ENCODE measurements at places on chromosomes 16 and 17.

- no peak for DNase-seq
Observed at GRCh38 chr16:88585927-88586581, 15.9 kb downstream of the ZC3H18 start.

GRCh38 chr17:64471440-64471839, 22.5 kb downstream of the MILR1 start:
- no peak for DNase-seq

DNA sequence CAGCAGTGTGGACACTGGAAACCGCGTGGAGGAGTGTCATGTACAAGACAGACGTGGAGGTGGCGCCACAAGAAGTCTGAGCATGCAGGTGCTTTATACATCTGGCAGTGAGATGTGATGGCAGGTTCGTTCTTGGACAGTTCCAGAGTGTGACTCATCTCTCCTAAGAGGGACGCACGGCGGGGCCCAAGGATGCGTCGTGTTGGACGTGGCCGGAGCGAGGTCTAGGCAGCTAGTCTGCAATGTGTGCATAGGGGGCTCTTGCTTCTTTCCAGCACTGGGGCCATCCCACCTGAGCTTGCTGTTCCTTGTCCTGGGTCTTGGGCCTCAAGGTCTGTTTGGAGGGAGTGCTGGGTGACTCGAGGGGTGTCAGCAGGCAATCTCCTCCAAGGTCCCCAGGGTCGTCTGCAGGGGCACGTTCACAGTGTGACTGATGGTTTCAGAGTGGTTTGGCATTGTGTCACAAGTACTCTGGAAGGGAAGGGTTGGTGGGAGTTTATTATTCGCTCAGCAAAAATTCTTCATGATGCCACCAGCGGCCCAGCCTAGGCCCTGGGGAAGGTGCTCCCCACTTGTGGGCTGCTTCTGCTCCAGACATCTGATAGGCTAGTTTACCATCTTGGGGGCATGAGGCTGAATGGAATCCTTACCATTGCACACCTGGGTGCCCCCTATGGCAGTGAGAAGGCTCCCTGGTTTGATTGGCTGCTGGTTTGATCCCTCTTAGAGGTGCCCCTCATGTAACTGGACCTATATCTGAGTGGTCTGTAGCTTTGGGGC, 22.1 kb downstream of the SPACA3 start:
- DNase-seq: no peak

DNA sequence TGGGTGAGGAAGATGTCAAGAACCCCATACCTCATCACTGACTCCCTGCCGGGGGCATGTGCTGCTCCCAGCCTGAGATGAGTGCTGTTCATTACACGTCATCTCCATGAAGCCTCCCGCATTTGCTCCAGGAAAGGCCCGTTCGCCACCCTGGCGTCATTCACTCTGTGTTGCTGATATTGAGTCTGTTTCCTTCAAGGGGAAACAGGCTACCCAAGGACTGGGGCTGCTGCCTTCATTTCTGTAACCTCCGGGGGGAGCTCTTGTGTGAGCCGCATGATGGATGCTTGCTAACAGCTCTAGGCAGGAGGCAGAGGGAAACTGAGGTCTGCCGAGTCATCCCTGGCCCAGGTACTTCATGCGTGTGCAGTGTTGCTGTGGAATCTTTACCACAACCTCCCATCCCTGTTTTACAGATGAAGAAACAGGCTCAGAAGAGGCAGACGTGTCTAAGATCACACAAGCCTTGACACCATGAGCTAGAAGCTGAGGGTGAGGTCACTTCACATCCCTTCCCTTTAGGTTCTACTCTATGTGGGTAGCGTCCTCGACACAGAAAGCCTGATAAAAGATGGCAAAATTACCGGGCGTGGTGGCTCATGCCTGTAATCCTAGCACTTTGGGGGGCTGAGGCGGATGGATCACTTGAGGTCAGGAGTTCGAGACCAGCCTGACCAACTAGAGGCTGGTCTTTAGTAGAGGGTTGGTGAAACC, 3.5 kb upstream of the ARMC5 start:
- no peak for DNase-seq

DNA sequence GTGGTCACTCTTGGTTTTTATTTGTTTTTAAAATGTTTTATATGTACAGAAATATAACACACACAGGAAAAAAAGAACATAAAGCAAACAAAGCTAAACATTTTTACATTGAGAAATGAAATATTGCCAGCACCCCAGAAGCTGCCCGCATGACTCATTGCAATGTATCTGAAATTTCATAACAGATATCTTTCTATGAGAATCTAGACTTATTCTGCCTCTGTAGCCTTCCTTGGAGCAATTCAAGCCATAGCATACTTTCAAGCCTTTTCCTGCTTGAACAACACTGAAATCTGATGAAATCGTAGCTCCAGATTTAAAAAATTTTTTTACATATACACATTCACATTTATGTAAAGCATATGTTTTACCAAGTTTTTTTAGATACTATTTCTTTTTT, 86.9 kb downstream of the RBBP6 start:
- DNase-seq: peak; percentile 35

- no peak for DNase-seq
Observed at GRCh38 chr17:7374353-7374752, 6.5 kb upstream of the TNK1 start.

GRCh38 chr16:64417711-64418227, 704.1 kb downstream of the CDH11 start:
- DNase-seq: no peak

DNA sequence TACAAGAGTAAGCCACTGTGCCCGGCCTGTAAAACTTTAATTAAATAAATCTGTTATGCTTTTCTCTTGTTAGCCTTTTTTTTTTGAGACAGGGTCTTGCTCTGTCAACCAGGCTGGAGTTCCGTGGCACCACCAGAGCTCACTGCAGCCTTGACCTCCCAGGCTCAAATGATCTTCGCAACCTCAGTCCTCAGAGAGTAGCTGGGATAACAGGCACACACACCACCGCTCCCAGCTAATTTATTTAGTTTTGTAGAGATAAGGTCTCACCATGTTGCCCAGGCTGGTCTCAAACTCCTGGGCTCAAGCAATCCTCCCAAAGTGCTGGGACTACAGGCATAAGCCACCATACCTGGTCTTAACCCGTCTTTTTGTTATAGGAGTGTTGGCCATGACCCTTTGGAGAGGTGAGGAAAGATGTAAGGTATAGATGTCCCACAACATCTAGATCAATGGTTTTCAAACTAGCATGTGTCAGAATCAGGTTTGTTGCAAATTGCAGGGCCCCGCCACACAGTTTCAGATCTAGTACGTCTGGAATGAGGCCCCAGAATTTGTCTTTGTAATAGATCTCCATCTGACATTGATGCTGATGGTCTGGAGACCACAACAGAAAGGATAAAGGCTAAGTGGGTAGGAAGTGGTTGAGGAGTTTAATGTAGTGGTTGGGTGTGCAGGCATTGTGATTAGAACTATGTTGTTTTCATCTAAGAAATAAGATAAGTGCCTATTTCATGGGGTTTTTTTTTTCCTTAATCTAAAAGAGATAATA, 4.3 kb upstream of the GGA2 start:
- DNase-seq: no peak

GRCh38 chr16:68488554-68488953, 40.2 kb upstream of the SMPD3 start:
- no peak for DNase-seq

DNA sequence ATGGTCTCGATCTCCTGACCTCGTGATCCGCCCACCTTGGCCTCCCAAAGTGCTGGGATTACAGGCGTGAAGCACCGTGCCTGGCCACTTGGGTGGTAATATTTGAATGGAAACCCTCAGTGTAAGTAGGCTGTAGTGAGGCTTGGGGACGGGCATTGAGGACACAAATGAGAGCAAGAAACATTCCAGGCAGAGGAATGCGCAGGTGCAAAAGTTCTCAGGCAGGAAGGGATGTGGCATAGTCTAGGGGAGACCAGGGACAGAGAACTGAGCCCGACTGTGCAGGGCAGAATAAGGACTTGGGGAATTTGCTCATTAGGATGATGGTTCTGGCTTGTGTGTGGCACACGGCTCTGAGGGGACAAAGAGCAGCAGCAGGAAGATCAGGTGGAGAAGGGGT, 54.8 kb downstream of the GRB2 start:
- DNase-seq: no peak

- DNase-seq: no peak
Observed at GRCh38 chr16:20611975-20612481, 35.9 kb upstream of the ACSM2B start.

DNA sequence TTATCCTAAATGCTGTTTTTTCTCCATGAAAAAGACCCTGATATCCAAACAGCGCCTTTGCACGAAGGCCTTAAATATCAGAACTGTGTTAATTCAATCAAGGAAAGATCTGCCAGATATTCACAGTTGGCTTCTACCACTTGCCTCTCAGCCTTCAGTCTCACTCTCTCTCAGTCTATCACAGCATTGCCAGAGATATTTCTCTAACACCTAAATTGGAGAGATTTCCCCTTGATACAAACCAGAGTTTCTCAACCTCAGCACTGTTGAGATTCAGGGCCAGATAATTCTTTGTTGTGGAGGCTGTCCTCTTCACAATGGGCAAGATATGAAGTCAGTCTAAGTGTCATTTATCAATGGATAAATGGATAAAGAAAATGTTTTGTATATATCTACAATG, 454.1 kb upstream of the MAF start:
- DNase-seq: no peak

DNA sequence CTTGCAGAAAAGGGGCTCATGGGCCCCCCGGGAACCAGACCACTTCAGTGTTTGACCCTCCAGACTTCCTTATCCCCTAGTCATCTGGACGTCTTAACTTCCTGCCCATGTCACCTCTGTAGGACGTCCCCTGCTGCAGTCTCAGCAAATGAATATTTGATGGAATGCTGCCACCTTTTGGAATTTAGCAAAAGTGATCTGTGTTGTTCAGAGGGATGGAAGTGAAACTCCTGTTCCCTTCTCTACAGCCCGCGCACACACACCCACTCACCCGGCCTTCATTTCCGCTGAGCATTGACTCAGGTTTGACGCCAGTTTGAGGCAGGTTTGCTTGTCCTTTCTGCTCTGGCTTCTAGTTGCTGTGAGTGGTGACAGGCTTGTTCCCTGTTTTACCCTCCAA, 507.2 kb upstream of the EEF2KMT start:
- DNase-seq: peak; percentile 15

DNA sequence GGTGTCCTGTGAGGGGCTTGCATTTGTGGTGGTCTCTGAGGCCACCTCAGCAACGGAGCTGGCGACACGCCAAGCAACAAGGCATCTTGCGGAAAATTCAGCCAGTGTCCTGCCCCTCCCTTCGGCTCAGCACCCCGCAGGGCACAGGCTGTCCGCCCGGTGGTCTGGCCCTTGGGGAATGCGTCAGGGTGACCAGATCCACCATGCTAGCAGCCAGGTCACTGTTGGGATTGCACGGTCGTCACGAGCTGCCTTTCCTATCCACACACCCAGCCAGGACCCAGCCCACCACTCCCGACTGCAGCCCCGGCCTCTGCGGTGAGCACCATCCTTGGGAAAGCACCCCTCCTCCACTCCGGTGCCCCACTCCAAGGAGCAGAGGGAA, 221.2 kb downstream of the NTN1 start:
- no peak for DNase-seq

DNA sequence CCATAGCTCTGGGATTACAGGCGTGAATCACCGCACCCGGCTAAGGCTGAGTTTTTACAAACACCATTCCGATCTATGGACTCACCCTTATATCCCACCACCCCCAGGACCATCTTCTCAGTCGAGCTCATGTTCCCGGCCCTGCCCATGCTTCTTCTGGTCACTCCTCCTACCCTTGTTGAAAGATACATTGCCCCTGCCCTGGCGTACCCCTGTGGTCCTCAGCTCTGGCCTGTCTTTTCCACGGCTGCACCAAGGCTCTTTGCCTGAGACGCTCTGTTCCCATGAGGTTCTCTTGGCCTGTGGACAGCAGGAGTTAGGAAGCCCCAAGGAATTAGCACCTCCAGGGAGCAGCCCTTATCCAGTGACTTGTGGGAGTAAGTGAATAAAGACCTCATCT, 379.4 kb upstream of the TNRC6C start:
- DNase-seq: no peak

- no peak for DNase-seq
Observed at GRCh38 chr17:81152288-81152828, 12.9 kb upstream of the PVALEF start.
